CD4-positive, alpha-beta T cell (primary cell): ENCODE measurements at places on chromosomes 7 and 10.
A peak's percentile ranks its signal among the peaks of the same experiment; 100 is the strongest.

DNA sequence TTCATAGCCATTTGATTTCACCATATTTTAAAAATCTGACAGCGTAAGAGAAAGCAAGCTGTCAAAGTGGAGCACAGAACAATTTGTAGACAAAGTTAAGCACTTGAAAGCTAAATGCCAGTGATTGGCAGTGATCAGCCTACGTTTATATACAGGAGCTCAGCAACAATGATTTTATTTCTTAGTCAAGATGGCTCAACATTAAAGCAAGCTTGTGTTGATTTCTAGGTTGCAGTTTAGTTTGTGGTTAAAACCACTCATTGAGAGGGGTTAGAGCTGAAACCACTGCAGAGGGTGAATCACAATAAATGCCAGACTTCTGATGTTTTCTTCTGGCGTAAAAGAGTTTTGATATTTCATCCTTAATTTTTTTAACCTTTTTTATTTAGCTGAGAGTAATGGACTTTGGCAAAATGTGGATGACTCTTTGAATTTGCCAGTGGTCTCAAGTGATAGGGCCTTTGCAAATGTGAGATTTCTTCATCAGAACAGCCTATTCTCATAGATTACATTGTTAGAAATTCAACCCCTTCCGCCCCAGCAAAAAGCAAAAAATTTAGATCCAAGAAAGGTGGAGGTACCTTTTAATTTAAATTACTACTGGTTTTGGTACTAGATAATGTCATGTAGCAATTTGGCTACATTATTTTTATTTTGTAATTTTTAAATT lies 73.8 kb downstream of the SHOC2 start:
- no peak for DNase-seq

- DNase-seq, result no peak
Measured at GRCh38 chr10:112365014-112365432, 8.9 kb upstream of the ACSL5 start.

DNA sequence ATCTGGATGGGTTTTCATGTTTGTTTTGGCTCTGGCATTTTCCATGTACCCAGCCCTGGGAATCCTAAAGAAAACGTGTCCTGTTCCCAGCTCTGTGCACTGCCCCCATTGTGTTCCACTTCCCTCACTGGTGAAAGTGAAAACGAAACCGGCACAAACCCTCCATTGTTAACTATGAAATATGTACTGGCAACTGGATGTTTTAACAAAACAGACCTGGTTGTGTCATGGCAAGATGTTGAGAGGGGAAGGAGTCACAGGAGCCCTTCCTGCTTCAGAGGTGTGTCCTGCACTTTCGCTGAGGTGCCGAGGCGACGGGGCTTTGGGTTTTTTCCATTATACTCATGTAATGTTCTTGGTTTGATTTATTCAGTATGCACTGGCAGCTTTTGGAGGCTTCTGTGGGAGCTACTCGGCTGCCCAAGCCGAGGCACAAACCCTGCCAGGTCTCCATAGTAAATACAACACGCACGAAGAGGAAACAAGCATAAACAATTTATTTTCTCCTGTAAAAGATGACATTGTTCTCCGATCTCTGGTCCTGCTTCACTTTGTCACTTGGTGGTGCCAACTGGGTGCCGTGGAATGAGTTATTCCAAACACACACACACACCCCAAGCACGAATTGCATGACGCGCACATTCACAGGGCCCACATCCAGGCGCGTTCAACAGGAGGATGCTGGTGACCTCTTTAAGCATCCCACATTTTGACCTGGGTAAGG lies 118.2 kb downstream of the CDK6 start:
- DNase-seq, result peak; percentile 16

DNA sequence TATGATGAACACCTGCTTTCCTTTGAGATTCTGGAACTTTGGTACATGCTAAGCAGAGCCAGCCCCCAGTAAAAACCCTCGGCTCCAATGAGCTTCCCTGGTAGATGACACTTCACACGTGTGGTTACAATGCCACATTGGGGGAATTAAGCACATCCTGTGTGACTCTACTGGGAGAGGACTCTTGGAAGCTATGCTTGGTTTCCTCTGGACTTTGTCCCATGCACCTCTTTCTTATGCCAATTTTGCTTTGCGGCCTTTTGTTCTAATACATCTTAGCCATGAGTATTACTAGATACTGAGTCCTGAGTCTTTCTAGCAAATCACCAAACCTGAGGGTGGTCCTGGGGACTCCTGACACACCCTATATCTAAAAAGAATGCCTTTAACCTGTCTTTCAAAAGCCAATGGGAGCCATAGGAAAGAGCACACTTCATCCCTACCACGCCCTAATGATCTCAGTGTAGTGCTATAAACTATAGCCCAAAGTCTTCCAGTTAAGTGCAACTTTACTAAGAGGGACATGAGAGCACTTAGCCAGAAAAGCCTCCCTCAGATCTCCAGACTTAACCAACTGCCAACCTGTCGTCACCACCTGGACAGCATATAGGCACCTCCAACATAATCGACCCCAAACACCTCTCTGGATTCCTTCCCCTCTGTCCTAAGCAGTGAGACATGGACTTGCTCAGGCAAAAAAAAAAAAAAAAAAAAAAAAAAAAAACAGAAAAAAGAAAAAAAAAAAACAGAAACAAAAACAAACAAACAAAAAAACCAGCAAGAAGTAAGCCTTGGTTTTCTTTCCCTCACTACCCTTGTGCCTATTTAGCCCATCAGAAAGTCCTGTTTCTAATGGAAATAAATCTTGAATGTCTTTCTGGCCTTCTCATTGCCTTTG lies 37.4 kb downstream of the CCDC6 start:
- DNase-seq, result no peak

GRCh38 chr7:22140578-22140977 lies 194.9 kb upstream of the CDCA7L start:
- no peak for DNase-seq

DNA sequence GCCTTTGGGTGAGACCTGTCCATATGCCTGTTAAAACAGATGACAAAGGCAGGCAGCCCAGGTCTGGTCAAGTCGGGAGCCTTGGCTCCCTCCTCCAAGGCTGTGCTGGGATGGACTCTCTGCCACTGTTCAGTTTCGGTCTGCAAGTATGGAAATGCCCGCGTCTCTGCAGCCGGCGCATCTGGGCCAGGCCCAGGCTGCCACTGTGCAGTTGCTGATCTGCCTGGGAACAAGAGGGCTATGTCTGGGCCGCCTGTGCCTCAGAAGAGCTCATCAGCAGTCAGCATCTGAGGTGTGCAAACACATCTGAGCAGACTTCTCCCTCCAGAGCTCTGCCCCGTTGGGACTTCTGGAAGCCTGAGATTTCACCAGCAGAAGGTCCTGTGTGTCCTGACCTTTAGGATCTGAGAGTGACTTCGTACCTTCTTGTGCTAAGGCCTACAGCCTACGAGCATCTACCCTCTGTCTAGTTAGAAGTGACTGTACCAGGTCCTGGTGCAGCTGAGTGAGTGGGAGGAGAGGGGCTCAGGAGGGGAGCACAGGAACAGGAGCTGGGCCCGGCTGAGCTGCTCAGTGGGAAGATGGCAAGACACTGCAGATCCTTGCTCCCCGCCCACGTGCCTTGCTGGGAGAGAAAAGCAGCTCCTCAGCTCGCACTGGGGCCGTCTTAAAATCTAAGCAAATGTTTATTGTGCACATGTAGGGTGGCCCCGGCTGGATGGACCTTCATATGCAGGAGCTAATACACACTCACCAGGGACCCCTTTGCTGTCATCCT lies 50.9 kb downstream of the DOCK1 start:
- no peak for DNase-seq

- DNase-seq, result no peak
Measured at GRCh38 chr10:15464381-15464780, 93.3 kb upstream of the FAM171A1 start.

DNA sequence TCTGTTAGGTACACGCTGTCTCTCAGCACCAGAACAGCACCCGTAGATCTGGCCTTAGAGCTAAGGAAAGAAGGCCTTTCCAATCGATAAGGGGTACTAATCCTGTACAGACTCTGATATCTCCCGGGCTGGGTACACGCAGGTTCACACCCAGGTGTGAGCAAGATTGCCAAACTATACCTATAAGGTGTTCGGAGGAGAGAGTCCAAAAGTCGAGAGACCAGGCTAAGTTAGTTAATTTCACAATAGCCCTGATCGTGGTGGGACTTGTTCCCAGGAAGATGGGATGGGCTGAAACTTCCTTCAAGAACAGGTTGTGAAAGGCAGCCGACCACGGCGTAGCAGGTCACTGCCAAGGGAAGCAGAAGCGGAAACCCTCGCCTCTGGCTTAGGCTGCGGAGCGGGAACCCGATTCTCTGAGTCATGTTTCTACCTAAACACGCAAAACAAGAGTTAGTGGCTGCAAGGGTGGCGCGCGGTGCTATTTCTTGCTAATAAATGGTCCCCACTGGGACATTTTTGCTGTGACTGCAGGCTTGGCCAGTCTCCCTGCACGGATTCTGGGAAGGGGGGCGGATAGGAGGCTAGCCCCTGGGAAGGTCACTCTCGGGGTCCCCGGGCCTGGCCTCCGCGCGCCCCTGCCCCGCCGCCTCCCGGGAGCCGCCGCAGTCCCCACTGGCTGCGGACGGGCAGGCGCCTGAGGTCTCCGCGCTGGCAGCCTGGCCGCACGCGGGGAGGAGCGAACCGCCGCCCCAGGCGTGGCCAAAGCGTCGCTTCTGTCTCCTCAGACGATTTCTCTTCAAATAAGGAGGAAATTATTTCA lies 75.4 kb upstream of the PDSS1 start:
- DNase-seq, result no peak

DNA sequence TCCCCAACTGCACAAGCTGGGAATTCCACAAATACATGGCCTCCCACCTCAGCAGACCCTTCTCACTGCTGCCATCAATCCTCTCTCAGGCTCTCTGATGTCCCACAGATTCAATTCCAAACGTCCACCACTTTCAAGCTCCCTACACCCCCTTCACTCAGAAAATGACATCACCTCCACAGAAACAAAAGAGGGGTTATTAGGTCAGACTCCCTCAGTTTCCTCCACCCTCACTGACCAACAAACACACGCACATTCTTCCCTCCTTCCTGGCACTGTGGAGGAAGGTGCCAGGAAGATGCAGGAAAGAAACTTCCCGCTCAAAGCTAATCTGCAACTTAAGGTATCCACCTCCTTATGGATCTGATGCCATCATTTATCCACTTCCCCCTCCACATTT lies 18.3 kb downstream of the ZNF438 start:
- no peak for DNase-seq

DNA sequence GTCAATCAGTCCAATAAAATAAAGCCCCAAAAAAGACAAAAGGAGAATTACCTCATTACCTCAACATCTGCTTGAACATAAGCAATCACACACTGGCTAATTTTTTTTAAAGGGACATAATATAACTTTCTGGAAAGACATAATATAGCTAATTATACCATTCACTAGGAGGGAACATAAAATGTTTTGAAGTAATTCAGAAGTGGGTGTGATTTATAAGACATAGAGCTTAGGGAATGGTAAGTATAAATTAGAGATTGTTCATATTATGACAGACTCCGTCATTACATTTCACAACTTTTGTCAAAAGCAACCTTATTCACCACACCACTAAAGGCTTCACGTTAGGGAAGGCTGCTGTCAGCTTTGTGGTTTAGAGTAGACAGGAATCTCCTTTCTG lies 3.8 kb downstream of the SHTN1 start:
- DNase-seq, result no peak

- no peak for DNase-seq
Measured at GRCh38 chr7:67637023-67637358, 640.4 kb downstream of the TYW1 start.

DNA sequence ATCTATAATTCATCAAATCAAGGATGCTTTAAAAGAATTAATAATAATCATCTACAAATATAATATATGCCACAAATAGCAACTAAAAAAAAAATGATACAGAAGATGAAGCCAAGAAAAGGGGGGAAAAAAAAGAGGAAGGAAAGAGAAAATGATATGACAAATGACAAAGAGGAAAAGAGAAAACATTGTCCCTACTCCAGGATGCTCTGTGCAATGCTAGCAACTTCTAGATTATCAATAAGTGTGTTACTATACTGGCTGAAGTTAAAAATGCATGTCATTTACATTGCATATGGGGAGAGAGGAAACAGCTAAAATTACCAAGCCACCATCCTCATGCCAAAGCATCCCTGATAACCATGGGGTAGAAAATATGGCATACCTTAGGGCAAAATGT lies 104.2 kb downstream of the SFMBT2 start:
- no peak for DNase-seq

GRCh38 chr10:95820363-95820762 lies 64.4 kb downstream of the ENTPD1 start:
- DNase-seq, result no peak

DNA sequence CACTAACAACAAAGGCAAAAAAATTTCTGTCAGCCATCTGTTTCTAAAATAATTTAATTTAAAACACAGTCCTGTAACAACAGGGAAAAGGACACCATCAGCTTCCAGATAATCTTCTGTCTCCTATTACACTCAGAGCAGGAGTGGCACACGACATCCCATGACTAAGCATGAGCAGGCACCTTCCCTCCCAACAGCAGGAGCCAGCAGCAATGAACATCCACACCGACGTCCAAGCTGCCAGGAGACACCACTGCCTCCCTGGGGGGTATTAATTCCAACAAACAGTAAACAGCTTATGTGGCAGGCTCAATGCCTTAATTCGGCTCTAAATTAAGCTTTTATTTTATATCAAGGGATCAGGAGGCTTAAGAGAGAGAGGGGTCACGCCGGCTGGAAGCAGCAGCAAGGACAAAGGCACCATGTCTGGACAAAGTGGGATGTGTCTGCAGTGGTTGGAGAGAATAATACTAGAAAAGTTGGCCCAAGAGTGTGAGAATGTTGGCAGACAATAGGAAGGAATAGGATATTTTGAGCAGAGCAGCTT lies 45.7 kb downstream of the KIAA1549 start:
- DNase-seq, result no peak

GRCh38 chr10:132356621-132357195 lies 24.7 kb downstream of the LRRC27 start:
- DNase-seq, result no peak

GRCh38 chr7:4006687-4007086 lies 675.4 kb upstream of the FOXK1 start:
- no peak for DNase-seq

GRCh38 chr10:71864911-71865361 lies 13.9 kb upstream of the PSAP start:
- no peak for DNase-seq

DNA sequence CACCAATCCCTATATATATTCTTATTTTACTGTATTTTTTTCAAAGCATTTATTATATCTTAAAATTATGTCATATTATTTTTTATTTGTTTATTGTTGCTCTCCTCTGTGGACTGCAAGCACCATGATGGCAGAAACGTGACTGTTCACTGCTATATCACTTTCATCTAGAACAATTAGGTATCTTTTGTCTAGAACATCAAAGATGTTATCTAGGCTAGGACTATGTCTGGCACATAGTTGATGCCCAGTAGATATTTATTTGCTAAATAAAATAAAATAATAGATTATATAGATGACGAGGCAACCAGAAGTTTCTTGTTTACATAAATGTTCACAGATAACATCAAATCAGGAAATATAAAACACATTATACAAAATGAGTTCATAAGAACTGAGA lies 12.4 kb upstream of the GPR158 start:
- DNase-seq, result no peak

DNA sequence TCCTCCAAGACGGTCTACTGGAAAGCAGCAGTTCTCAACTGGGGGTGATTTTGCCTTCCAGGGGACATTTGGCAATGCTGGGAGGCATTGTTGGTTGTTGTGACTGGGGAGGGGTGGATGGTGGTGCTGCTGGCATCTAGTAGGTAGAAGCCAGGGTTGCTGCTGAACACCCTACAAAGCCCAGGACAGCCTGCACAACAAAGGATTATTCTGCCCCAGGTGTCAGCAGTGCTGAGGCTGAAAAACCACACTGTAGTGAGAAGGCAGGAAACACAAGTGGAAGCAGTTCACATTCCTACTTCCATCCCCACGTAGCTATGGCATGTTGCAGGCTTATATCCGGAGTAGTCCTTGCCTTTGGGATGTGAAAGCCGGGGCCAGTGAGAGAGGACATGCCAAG lies 86.9 kb downstream of the AOAH start:
- no peak for DNase-seq
